Fibroblast of the conjunctiva (primary cell): ENCODE measurements at places on chromosomes 5 and 9.

GRCh38 chr9:124801356-124801755 lies 24.4 kb downstream of the OLFML2A start:
- DNase-seq, result no peak

DNA sequence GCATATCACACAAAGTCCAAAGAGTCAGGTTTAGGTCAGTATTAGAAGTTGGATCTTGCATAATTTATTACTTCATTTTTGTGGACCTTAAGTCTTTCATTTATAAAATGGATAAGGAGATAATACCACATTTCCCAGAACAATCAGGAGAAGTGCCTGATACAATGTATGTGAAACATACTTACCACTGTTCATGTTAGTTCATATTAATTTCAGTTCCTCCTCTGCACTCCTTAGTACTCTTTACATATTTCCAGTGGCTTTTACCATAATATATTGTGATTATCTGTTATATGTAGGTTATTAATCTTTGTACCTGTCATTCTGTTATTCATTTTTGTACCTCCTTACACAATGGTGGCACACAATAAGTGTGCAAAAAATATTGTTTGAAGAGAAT lies 214.4 kb downstream of the ARL15 start:
- no peak for DNase-seq

DNA sequence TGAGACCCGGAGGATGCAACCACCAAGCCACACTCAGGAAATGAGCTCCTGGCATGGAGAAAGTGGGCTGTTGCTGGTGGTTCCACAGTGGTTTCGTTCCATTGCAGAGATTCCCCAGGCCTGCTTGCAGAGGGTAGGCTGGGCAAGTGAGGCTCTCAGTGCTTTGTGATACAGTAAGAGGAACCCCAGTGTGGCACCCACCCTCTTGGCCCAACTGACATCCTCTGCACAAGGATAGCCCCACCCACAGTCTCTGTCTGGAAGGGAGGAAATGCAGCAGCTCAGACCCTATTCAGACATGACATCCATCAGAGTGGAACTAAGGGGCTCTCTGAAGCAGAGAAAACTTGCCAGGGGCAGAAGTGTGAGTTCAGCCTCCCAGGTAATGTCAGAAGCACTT lies 69.6 kb upstream of the FSTL4 start:
- DNase-seq, result no peak

DNA sequence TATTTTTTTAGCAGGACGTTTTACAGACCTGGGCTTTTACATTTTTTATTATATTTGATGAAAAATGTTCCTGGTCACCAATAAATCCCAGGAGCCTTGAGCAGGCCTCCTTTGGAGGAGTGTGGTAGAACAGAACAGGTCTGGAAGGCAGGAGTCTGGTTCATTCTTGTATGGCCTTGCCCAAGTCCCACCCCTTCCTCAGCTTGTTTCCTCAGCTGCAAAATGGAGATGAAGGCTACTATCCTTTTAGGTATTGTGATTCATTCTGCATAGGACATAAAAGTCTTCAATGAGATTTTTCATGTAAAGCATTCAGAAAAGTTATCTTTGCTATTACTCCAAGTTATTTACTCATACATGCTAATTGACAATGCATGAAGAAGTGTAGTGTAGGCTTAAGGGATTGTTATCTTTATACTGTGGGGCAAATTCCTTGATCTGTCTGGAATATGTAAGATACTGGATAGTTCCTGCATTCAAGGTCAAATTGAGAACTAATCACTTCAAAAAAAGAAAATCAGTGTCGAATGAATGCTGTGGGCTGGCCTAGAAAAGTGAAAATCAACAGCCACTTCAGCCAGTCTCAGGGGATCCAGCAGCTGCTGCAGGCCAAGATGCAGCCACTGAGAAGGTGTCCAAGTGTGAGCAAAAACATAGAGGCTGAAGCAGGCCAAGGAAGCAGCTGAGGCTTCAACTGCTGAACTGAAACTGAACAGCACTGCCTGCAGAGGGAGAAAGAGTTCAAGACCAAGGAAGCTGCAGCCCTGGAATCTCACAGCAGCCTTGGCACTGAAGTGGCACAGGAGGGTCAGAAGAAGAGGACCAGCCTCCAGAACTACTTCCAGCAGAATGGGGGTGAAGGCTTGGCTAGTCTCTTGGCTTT lies 15.5 kb upstream of the SLC36A3 start:
- no peak for DNase-seq

- DNase-seq, result peak; percentile 47
These were observed 215.6 kb downstream of the ROR2 start for GRCh38 chr9:91734371-91734981.

DNA sequence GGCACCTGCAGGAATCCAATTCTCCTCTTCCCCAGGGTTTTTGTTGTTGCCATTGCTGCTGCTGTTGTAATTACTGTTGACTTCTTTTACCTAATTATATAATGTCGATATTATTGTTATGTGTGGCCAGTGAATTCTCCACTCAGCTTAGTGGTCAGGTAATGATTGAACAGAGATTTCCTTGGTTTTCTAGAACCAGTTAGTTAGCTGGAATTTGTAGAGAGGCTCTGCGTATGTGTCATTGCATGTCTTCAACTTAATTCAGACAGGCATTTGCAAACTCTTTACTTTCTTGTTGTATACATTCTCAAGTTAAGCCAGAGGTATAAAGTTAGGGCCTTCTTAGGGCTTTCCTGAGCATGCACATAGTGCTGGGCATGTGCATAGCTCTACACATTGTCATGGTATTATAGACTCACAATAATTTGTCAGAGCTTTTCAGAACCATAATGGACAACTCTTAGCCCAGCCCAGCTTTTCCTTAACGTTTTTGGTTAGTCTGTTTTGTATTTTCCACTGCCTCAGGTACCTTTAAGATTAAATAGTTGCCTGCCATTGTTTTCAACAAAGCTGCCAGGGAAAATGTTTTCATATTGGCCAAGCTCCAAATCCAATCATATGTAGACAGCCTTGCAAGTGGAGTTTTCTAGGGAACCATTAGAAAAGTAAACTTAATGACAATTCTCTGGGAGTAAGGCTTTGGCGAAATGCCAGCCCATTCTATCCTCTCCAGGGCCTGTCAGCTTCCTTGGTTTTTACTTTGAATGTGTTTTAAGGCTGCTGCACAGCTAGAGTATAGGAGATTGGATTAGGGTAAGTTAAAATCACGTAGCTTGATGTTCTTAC lies 68.1 kb downstream of the UBE2R2 start:
- no peak for DNase-seq

GRCh38 chr5:141663506-141663905 lies 12.3 kb upstream of the FCHSD1 start:
- no peak for DNase-seq

DNA sequence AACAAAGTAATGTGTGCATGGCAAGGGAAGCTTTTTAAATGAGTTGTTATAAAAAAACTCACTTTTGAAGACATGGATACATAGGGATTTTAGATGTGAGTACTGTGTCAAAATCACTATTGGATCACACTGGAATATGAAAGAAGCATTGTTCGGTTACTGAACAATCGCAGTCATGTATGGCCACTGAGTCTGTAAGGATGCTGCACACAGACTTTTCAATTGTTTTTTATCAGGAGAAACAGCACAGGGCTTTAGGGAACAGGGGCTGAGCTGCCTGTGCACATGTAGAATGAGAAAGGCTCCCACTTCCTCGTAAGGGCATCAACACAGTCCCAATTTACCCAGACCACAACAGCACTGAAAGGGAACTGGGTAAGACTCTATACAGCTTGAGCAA lies 1333.9 kb upstream of the DMAC1 start:
- no peak for DNase-seq

DNA sequence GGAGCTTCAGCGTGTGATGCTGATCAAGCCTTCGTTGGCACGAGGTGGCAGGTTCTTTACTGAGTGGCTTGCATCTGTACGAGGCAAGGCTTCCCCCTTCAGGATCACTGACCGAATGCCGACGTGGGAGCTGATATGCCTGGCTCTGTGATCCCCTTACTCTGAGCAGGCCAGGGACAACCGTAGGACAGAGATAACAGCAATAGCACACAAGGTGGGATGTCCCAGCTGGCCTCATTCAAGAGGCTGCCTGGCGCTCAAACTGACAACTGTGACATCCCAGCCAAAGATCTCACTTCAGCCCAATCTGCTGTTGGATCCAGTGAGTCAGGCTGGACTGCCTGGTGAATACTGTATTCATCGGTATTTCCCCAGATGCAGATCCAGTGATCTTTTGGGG lies 199.4 kb upstream of the PANK3 start:
- no peak for DNase-seq

GRCh38 chr5:135426102-135427082 lies 20.8 kb downstream of the DCANP1 start:
- DNase-seq, result peak; percentile 27

DNA sequence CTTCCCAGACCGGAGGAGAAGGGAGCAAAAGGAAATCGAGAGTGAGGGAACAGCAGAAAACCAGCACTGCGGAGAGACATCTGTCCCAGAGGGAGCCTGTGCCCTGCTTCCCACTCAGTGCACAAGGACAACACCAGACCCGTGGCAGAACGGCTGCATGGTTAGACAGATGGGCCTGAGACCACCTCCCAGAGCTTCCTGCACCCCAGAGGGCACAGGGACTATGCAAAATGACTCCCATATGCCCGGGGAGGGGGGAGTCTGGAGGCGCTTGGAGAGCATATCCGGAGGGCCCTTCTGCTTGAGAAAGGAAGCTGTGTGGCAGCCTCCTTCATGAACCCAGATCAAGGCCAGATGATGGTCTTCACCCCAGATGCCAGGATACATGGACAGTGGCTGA lies 26.6 kb downstream of the TLX3 start:
- DNase-seq, result no peak

GRCh38 chr5:98258939-98259338 lies 514.5 kb upstream of the RGMB start:
- no peak for DNase-seq

GRCh38 chr9:129141066-129142041 lies 30.1 kb downstream of the PTPA start:
- peak; percentile 44 for DNase-seq

- no peak for DNase-seq
These were observed at the start of gene FOXE1 for GRCh38 chr9:97853056-97853843. Gene FOXE1, plus strand, starts transcription at chr9:97853226. Its CDS starts 689 bp downstream, at chr9:97853915.

DNA sequence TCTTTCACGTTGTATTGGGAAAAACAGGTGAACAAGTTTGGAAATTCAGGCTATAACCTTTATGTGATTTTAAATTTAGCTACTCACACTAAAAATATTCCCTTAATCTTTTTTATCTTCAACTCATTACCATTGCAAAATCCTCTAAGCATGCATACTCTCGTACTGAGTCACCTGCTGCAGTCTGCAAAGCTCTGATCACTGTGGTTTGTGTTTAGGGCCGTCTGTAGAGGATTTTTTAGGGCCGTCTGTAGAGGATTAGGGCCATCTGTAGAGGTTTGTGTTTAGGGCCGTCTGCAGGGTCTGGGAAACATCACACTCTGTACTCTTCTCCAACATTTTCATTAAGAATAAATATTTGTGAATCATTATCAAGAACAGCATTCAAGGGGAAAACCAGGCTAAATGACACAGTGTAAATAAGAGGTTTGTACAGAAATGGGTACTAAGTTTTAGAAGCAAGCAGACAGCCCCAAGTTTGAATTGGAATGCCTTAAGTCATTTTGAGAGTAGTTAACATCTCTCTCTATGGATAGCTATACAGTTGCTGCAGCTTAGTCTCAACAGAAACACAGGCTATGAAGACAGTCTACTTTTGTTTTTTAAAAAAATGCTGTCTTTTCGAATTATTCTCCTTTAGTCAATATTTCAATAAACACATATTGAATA lies 155.0 kb upstream of the TSLP start:
- peak; percentile 78 for DNase-seq

- no peak for DNase-seq
These were observed 1.5 kb downstream of the SMIM32 start for GRCh38 chr5:136191304-136192014.

GRCh38 chr5:125699860-125700259 lies 723.3 kb upstream of the GRAMD2B start:
- no peak for DNase-seq

DNA sequence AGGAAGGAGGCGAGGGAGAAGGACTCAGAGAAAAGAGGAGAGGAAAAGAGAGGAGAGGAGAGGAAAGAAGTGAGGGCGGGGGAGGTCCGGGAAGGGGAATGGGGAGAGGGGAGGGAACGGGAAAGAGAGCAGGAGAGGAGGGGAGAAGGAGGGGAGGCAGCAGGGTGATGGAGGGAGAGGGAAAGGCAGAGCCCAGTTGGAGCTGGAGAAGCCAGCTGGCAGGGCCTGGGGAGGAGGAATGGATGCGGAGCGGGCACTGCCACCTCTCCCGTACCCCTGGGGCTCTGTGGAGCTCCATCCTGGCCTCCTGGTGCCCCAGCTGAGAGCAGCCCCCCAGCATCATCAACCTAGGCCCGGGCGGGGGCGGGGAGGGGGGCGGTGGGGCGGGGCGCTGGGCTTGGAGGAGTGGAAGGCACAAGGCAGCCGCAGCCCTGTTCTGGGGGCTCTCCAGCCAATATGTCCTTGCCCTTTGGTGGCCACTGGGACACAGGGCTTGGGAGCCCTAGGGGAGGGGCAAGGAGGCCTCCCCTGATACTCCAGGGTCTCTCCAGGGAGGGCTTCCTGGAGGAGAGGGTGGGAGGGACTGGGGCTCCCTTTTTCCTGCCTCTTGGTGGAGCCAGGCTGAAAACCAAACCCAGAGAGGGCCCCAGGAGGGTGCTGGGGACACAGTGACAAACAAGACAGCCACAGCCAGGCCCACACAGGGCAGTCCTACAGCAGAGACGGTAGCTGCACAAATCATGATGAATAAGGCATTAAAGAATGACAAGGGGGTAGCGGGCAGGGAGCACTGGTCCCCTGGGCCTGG lies 123.7 kb downstream of the C9orf50 start:
- no peak for DNase-seq

- no peak for DNase-seq
These were observed 41.8 kb downstream of the UGCG start for GRCh38 chr9:111938427-111938800.

GRCh38 chr9:100884518-100884917 lies 144.0 kb upstream of the PLPPR1 start:
- DNase-seq, result no peak

DNA sequence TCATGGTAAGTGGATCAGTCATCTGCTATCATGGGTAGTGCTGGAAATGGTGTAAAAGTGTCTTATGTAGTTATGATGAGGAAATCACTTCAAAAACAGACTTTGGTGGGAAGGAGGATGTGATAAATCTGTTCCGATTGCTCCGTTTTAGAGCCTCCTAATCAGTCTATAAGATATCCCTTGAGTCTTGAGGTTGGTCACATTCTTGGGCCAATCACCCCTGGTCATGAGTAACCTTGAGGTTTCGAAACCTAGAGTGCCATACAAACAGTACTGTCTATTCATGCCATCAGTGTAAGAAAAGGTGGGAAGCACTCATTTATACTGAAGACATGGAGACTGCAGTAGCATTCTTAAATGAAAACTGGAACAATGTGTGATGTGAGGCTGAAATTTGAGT lies 45.8 kb downstream of the LRRTM2 start:
- no peak for DNase-seq
